Stimulated activated CD8-positive, alpha-beta memory T cell treated with anti-CD3 and anti-CD28 coated beads, Interleukin-7, amount 100 ng/mL, for 24 hours (primary cell): ENCODE measurements at places on chromosomes 12 and 14.

DNA sequence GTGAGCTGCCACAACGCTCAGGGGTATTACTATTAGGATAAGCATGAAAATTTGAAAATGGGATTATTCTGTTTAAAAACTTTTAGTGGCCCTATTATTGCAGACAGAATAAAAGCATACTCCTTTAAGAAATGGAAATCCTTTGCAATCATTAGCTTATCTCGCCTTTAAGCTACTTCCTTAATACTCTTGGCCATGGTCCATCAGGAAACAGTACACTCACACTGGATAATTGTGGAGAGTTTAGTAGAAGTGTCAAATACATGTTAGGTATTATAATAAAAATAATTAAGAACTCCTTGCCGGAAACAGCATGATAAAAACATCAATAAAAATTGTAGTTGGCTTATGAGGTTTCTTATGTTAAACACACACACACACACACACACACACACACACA lies 100.4 kb upstream of the PPFIA2 start:
- DNase-seq = no peak

DNA sequence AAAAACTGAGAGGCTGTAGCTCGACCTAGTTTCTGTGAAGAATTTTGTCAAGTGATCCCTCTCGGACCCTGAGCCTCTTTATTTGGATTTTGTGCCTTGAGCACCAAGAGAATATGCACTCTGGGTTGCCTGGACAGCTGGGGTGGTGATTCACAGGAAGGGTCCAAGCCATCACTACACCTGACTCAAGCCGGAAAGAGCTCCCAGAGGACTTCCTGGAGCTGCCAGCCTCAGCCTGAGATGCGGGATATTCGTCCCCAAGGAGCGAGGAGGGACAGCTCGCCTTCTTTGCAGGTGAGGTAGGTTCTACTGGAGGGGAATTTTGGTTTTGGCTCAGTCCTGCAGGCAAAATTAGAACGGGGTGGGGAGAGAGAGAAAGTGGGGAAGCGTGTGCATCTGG lies 94.3 kb downstream of the GALNT8 start:
- DNase-seq = no peak

DNA sequence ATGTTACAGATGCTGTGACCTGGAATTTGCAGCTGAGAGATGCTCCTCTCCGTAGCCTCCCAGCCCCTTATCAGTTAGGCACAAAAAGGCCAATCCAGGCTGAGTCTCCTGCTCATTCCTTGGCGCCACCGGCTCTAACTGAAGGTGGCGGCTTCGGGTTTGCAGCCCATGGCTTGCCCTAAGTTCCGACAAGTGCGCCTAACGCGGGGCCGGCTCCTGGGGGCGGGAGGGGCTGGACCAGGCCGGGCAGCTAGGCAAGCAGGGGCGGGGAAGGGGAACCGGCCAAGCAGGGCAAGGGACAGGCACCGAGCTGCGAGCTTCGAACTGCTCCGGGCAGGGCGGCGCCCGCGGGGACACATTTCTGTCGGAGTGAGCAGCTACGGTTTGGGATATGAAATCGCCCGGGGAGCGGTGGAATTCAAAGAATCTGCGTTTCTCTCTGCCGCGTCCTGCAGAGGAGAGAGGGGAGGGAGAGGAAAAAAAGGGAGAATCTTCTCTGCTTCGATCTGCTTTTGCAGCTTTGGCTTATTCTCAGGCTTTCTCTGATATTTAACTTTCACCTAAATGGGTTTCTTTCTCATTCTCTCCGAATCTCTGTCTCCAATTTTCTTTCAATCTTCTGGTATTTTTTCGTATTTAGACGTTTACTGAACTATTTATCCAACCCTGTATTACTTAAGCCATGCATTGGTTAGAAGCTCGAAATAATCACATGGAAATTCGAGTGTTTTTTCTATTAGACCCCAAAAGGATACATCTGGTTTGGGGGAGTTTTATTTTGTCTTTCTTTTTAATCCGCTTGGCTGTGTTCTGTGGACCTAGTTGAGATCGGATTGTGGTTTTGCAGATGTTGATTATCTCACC lies 1.6 kb upstream of the HOXC12 start:
- DNase-seq = no peak

DNA sequence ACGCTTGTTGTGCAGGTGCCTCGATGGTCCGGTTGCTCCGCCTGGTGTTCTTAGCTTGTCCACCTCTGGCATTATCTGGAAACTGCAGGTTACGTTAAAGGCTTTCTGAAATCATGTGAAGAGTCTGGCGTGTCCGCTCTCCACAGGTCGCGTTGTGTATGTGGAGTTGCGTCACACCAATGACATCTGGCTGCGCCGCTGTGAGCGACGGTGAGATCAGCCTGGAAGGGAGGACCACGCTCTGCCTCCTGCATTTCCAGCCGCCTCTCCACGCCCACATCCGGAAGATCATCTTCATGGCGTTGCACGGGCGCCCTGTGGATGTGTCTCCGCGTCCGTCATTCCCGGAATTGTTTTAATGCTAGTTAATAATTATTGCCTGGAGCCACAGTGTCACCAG lies 50.6 kb upstream of the GALNT9 start:
- no peak for DNase-seq

DNA sequence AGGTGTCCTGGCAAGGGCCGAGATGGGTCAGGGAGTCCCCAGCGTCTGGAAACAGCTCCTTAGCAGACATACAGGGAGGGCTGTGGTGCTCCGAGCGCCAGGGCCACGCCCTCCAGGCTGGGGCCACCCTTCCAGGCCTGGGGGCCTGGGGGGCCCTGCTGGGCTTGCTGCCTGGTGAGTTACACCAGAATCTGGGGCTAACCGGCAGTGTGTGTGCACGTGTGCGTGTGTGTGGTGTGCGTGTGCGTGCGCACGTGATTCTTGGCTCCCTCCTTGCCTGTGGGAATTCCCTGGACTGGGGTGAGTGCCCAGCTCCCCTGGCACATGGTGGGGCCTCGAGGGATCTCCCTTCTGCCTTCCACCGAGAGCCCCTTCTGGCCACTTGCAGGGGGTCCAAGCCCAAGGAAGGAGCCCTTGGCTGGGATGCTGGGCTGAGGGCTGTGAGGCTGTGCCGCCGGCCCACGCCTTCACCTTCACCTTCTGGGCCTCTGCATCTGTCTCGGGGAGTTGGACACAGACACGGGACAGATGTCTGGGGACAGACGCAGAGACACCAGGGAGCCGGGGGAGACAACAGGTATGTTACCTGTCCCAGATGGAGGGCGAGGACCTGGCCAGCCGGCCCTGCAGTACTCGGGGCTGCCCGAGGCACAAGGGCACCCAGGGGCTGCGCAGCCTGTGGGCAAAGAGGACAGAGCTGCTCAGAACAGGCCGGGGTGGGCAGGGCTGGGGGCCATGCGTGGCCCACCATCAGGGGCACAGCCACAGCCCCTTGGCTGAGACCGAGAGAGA lies 37.2 kb downstream of the BEGAIN start:
- DNase-seq = no peak

GRCh38 chr14:63248211-63248610 lies 44.0 kb downstream of the RHOJ start:
- DNase-seq = no peak

DNA sequence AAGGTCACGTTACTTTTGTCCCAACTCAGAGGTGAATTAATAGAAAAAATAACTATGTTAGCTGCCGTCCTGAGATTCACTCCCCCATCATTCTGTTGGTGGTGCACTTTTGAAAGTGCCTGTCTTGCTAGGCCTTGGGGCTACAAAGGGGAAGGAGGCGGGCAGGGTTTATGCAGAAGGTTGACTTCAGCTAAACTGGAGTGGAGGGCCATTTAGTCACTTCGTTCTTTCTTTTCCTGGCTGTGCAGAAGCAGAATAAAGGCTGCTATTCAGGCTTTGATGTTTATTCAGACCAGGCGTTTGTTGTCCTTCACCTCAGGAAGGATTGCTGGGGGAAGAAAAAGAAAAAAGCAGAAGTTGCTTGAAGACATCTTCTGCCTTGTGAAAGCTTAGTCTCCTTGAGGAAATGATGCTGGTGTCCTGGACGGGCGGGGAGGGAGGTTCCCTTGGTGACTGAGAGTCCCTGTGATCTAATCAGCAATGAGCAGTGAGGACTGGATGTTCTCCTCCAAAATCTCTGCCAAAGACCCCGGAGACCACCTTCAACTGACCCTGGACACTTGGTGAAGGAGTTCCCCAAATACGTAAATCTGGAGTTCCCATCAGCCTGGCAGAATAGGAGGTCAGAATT lies 4.0 kb downstream of the GLT1D1 start:
- no peak for DNase-seq

DNA sequence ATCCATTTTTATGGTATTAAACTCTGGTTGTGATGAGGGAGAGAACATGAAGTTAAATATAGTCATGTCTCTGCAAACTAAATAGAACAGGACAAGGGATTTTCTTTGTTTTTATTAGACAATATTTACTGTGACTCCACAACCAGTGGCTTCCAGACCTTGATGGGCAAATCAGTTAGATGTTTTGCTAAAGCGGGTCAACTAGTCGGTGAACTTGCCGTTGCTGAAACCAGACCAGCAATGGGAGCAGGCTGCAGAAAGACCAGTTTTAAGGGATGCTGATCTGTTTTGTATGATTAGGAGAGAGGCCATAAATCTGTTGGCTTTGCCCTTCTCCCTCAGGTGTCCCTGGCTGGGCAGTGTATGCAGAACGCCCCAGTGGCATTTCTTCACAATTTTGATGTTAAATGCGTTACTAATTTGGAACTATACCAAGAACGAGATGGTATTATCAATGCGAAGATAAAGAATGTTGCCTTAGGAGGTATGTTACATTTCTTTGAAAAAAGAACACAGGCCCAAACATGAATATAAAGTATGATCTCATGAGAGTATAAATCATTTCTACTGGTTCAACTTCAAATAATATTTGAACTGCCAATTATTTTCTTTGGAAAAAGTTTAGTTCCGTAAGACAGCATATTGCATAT lies 19.4 kb downstream of the TCTN2 start:
- DNase-seq = no peak

- DNase-seq = no peak
Observed at GRCh38 chr14:103118663-103119404, 4.4 kb upstream of the TNFAIP2 start.

- DNase-seq = no peak
Observed at GRCh38 chr14:31825459-31825858, 251.6 kb upstream of the ARHGAP5 start.

- DNase-seq = no peak
Observed at GRCh38 chr12:66453120-66453519, 150.8 kb downstream of the HELB start.

GRCh38 chr12:132788375-132789098 lies 26.9 kb upstream of the ANKLE2 start:
- DNase-seq = no peak

GRCh38 chr14:99231850-99232713 lies 39.9 kb downstream of the BCL11B start:
- DNase-seq = no peak

DNA sequence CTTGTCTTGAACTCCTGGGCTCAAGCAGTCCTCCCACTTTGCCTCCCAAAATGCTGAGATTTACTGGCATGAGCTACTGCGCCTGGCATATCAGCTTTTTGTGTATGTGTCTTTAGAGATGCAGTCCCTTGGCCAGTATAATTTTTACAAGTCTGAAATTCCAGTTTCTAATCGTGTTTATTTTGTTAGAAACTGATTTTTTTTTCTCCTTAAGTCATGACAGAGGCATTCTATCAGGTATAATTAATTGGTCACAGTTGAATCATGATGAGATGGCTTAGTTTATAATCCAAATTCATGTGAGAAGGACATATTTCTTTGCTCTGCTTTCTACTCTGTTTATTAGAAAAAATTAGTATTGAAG lies 98.9 kb downstream of the PCNX1 start:
- no peak for DNase-seq

GRCh38 chr12:68190301-68190700 lies 30.8 kb upstream of the IFNG start:
- DNase-seq = no peak

DNA sequence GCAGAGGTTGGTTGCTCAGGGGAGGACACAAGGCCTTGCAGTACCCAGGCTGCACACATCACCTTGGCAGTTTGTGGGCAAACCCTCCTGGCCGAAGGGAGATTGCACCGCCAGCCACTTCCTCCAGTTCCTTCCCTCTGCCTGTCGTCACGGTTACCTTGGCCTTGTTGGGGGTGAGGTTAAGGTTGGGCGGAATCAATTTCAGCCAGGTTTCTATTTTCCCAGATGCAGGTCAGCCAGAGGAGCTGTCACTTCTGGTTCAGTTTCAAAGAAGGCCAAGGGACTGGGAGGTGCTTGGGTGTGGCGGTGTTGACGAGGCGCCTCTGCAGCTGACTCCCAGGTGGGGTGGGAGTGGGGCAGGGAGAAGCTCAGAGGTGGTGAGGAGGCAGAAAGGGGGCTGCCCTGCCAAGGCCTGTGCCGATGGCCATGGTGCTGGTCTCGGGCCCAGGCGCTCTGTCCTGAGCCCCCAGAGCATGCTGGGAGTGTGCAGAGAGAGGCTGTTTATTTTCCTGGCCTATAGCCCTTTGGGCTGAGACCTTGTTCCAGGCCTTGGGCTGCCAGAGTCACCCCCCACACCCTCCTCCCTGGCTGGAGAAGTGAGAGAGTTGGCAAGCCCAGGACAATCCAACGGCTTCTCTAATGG lies 31.4 kb downstream of the JDP2 start:
- no peak for DNase-seq

DNA sequence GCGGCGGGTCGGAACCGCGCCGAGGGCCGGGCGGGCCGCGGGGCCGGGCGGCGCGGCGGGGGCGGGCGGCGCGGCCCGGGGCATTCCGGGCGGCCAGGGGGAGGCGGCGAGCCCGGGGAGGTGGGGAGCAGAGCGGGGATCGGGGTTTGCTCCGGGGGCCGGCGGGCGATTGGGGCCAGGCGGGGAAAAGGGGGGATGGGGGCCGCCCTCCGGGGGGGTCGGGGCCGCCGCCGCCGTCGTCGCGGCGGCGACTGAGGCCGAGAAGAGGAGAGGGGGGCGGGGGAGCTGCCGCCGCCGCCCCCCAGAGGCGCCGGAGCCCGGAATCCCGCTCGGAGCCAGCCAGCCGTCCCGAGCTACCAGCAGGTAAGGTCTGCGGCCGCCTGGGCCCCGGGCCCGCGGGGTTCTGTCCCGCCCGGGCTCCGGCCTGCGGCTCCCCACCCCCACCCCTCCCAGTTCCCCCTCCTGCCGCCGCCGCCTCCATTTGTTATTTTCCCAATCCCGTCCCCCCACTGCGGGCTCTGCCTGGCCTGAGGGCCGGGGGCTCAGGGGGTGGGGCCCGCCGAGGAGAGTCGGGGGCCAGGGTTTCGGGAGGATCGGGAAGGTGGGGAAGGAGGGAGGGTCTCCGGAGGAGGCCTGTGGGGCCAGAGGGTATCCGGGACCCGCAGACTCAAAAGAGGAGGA lies 403 bp downstream of the ATN1 start:
- DNase-seq = no peak

DNA sequence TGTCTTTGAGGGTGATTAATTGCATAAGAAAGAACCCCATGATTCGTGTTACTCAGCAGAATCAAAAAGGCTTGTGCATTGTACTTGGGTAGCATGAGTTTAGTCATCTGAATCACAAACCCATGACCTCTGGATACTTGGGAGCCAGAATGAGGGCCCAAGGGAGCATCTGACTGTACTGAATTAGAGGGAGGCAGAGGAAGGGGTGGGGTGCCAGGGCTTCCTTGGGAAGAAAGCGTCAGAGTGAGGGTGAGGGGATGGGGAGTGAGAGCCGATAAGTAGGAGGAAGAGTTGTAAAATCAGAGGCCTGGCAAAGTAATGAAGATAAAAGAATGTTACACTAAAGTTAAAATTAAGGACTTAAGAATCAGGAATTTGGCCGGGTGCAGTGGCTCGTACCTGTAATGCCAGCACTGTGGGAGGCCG lies 29.8 kb downstream of the GPRC5D start:
- no peak for DNase-seq

GRCh38 chr12:80700327-80700726 lies 7.1 kb upstream of the MYF6 start:
- DNase-seq = no peak

GRCh38 chr14:80346395-80346794 lies 135.1 kb upstream of the DIO2 start:
- no peak for DNase-seq

- no peak for DNase-seq
Observed at GRCh38 chr12:25730489-25731349, 177.6 kb upstream of the LMNTD1 start.
